ENCODE measurements at places on chromosomes 5 and 9. TPM values are rescaled to one million over a fixed set of nuclear protein-coding genes. Genes with fewer than 3 reads are reported as not detected.

Gene DRD1
- 0.07 TPM for polyA plus RNA-seq

DNA sequence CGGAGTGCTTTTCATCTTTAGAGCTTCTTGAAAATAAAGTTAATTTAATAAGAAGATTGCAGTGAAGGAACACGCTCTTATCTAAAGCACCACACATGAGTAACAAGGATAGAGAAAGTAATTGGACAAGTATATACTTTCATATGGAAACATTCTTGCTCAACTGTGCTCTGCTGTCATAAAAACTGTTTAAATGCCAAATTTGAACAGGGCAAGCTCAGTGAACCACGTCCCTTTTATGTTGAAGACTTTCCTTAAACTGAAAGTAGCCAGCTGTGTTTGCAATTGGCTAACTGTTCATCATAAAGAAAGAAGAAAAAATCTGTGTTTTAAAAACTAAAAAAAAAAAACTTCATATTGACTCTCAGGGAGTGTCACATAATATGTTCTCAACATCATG, 1610.7 kb upstream of the C9orf72 start:
- no peak for DNase-seq

DNA sequence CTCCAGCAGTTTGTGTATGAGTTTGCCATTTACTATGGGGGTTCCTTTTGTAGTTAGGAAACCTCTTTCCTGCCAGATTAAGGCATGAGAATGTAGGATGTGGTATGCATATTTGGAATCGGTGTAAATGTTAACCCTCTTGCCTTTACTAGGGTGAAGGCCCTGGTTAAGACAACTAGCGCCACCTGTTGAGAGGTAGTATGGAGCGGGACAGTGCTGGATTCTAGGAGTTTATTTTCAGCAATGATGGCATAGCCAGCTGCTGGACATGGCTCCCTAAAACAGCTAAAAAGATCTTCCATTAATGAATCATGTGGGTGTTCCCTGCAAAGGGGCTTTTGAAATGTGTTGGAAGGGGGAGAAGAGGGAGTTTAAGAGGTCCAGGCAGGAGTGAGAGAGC, 30.7 kb upstream of the GPX3 start:
- no peak for DNase-seq

Gene FAM81B
- polyA plus RNA-seq, result not detected

DNA sequence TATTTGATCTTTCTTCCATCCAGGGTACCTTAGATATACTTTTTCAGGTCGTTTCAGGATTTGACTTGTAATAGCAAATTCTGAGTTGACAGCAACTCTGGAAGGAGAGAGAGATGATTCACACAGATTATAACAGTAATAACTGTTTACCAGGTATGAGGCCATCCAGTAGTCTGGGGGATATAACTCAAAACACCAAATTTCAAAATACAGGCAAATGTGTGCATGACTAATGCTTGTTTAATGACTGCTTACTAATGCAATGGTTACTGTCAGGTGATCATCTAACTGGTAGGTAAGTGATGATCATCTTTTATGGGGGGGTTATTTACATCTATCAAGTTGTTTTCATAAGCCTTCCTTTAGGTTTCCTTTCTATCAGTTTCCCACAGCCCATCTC, 412.3 kb downstream of the MAT2B start:
- no peak for DNase-seq
